ENCODE measurements at places on chromosomes 4 and X.

DNA sequence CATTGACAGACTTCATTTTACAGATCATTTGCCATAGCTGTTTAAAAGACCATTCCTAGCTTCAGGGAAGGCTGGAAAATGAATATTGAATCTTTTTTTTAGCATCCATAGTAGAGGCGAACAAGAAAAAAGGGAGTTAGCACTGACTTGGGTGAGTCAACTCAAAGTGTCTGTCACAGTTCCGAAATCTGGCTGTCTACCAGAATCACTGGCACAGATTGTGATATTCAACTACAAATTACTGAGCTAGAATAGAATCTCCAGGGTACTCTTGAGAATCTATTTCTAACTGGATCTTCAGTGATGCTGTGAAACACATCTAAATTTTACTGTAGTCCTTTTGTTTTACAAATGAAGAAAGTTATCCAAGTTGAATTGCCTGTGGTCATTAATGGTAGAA lies 31.5 kb downstream of the SEC24B start:
- DNase-seq: no peak

GRCh38 chr4:55348466-55348865 lies 2.4 kb downstream of the SRD5A3 start:
- DNase-seq: no peak

DNA sequence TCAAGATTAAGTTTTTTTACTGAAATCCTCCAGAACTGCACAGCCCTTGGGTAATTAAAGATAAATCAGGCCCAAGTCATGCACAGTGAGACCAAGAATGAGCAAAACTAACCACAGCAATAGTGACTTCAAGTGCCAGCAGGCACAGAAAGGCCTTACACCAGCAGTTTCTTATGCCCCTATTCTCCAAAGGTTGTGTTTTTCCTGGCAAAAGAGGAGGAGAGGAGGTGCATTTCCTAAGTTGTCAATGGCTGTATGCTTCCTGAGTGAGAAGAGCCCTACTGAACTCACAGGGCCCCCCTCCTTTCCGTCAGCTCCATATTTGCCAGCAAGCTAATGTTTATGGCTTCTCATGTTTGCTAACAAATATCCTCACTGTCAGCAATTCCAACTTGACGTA lies 418.7 kb upstream of the INTU start:
- no peak for DNase-seq

DNA sequence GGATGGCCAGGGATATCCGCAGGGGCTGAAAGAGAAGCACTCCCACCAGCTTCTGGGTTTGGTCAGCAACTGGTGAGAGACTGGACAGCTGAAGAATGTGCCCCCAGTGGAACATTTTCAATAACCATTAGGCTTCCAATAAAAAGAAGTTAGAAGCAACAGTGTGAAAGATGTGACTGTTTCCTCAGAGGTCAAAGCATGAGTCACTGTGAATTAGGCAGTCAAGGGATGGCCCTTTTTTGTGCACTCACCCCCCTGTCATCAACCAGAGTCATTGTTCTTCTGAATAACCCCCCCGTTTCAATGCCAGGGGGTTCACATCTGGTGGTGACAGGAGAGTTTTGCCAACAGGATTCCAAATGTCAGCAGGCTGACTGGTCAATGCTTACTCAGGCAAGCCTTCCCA lies 74.6 kb upstream of the SH3RF1 start:
- no peak for DNase-seq

DNA sequence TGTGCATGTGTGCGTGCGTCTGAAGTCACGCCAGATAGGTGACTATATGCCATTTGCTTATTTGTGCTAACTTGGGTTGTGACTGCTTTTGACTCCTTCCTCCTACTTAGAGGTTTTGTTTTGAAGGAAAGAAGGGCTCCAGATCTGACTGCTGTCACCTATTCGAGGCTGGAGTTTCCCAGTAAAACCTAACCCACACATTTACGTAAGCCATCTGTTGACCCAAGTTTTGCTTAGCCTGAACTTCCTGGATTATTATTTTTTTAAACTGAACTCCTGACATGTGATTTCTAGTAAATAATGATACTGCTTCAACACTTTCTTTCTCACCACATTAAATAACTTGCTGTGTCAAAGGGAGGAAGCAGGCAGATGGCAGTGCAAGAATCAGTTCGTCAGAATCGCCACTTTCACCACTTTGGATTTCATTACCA lies 41.5 kb downstream of the DTHD1 start:
- DNase-seq: no peak

DNA sequence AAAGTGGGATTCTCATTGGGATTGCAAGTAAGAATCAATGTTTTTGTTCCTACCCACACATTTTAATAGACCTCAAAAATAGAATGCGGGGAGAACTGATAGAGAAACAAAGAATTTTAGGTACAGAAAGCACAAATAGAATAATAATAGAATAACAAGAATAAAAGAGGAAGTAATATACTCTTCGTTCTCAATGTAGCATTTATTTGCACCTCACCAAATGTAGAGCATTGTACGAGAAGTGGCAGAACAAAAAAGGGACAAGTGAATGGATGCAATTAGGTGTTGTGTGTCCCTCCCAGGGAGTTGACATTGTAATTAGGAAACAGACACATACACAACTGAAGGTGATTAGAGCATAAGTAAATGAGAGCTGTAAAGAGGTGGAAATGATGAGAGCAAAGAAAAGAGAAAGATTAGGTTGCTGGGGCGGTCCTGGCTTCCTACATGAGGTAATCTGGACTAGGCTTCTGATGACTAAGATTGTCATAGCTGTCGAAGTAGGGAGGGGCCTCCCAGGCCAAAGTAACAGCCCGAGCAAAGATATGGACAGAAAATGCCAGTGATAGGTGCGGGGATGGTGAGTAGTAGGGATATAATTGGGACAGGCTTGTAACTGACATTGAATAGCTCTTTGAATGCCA lies 10.4 kb downstream of the RAB9A start:
- no peak for DNase-seq
